Cerebellar nuclear complex (tissue), 1 donor: ENCODE measurements at places on chromosomes 5 and 9.

- no peak for DNase-seq
Measured at GRCh38 chr5:180785794-180786221, 16.8 kb downstream of the MGAT1 start.

GRCh38 chr9:111566234-111566633 is 33.2 kb downstream of the PTGR1 start:
- no peak for DNase-seq

- no peak for DNase-seq
Measured at GRCh38 chr5:36089989-36090388, 23.3 kb upstream of the UGT3A2 start.

- no peak for DNase-seq
Measured at GRCh38 chr5:118619823-118620222, 368.5 kb downstream of the DTWD2 start.

DNA sequence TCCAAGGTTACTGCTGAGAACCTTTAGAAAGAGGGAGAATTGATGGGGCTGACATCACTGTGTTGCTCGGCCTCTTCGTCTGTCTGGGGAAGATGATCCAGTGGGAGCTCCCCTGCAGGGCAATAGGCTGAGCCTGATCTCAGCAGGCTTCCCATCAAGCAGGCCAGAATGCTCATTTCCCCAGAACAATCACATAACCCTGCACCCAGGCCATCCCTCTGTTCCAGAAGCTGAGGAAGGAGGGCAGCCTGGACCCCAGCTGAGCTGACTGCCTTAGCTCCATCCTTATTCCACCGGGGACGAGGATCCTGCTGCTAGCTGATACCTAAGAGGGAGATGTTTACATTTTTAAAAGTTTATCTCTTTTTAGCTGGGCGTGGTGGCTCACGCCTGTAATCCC is 11.6 kb upstream of the CDC23 start:
- DNase-seq = no peak

GRCh38 chr5:62585751-62586150 is 7.1 kb downstream of the LRRC70 start:
- DNase-seq = no peak

DNA sequence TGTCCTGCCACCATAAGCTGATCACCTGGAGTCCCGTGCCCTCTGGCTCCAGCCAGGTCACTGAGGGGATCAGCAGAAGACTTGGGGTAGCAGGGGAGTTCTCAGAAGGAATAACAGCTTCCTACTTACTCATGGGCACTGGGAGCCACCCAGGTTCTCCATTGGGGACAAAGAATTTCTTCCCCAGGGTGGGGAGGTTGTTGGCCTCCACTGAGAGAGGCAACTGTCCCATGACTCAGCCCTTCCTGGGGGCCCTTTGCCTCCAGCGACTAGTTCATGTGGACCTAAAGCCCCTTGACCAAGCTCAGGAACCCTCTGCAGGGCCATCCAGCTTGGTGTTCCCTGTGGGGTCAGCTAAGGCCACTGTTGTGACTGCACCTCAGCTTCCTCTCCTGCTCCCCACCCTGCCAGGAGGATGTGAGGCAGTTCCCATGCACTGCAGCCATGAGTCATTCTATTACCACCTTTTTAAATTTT is 175.0 kb downstream of the AUH start:
- DNase-seq = no peak

DNA sequence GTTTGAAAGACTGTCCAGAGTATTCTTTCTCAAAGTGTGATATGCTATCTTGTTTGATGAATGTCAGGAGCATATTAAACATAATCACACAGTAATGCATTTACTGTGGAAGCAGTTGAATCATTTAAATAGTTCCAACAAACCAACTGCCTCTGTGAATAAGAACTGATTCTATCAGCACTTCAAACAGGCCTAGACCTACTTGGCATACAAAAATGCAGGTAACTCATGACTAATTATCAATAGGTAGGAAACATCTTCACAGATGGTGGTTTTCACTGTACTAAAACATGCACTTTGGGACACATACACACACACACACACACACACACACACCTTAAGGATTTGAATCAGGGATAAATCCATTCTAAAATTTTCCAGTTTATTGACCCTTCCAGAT is 91.2 kb upstream of the SNX2 start:
- DNase-seq = no peak

DNA sequence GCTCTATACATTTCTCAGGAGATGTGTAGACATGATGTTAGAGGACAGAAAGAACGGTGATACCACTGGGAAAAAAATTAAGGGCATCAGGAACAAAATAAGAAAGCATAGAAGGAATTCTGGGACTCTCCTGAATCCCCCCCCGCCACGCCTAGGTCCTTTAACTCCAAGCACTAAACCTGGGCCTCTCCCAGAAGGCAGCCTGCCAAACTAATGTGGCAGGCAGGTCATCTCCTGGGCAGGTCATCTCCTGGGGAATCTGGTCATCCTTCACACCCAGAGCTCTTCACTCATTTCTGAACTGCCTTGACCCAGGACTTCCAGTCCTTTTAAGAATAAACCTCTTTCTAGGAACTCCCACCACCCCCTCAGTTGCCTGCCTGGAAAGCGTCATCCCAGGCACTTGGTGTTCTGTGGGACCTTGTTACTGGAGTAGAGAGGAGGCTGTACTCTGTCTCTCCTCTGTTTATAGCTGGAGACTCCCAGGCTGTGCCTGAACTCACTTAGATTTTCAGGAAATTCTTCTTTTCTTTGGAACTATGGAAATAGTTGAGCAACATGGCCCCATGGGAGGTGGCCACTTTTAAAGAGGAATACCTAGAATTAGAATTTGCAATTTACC is 24.1 kb downstream of the PSAT1 start:
- DNase-seq = no peak
